ENCODE measurements at places on chromosomes 16 and 17.

DNA sequence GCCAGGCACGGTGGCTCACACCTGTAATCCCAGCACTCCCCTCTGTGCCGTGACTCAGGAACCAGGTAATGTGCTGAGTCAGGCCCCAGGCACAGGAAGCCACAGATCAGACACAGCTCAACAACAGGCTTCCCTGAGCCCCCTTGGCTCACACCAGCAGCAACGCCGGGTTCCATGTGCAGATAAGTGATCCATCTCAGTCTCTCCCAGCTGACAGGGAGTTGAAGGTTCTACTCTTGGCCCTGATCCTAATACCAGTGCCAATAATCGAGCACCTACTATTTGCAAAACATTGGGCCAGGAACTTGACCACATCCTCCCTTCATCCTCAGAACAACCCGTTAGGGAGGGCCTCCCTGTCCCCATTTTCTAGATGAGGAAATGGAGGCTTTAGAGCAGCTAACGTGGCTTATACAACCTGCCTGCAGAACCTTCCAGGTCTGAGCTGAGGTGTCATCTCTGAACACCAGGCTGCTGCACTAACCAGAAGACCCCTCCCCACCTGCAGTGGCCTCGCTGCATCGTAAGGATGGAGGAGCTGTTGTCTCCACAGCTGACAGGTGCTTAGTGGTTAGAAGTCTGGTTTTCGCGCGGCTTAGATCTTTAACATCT is 64.8 kb upstream of the AMZ2 start:
- peak; percentile 60 for DNase-seq

- no peak for DNase-seq
Measured at GRCh38 chr17:2869604-2870003, 73.4 kb downstream of the RAP1GAP2 start.

DNA sequence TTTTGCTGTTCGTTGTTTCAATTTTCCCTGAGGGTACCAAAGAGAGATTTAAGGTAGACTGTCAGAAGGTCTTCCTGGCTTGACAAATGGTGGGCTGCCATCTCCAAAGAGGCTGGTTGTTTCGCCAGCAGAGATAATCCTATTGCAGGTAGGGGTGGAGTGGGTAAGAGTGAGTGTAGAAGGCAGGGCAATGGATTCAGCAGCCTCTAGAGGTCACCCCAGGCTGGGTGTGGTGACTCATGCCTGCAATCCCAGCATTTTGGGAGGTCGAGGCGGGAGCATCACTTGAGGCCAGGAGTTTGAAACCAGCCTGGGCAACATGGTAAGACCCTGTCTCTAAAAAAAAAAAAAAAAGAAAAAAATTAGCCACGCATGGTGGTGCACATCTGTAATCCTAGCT is 34.6 kb downstream of the DCAKD start:
- no peak for DNase-seq

DNA sequence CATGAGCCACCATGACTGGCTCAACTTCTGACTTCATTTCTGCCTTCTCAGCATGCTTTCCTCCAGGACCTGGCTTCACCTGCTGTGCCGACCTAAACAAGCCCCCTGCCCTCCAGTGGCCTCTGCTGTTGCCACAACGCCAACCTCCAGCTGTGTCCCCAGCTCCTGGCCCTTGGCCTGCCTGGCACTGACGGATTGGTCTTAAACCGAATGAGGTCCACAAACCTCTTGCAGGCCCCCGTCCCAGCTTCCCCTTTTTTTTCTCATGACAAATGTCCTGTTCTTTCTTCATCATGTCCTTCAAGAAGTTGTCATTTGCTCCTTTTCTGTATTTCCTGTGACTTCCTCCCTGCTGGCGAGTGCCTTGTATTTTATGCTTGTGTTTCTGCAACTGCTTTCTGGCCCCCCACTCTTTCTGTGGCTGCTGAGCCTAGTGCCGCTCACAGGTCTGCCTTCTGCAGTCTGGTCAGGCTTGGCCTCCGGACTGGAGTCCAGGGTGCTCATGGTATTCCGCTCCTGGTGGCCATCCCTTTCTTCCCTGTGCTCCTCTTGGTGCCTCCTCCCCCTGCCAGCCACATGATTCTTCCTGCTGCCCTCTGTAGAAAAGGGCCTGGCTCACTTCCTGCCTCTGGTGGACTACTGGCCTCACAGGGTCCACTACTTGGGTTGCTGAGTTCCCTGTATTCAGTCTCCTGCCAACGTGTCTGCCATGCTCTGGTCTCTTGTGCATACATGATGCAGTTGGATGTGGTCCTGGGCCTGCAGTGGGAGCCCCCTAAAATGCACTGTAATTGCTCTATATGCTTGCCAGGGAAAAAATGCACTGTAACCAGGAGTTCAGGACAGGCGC is 2.9 kb downstream of the ATP6V0C start:
- no peak for DNase-seq

DNA sequence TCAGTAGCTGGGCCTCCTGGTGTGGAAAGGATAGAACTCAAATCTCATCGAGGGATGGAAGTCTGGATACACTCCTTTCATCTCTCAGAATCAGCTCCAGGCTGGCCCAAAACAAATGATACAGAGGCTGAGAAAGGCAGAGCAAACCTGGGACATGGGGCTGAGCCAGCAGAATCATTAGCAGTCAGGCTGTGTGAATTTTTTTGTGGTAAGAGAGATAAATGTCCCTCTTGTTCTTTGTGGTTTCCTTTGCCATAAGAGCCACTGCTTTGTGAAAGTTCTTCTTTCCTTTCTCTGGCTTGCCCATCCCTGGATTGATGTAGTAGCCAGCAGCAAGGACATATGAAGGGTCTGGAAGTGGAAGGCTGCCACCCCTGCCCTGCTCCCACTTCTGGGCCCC is 146.2 kb downstream of the CDH13 start:
- no peak for DNase-seq

GRCh38 chr17:68865584-68865983 is 89.6 kb downstream of the ABCA8 start:
- no peak for DNase-seq

DNA sequence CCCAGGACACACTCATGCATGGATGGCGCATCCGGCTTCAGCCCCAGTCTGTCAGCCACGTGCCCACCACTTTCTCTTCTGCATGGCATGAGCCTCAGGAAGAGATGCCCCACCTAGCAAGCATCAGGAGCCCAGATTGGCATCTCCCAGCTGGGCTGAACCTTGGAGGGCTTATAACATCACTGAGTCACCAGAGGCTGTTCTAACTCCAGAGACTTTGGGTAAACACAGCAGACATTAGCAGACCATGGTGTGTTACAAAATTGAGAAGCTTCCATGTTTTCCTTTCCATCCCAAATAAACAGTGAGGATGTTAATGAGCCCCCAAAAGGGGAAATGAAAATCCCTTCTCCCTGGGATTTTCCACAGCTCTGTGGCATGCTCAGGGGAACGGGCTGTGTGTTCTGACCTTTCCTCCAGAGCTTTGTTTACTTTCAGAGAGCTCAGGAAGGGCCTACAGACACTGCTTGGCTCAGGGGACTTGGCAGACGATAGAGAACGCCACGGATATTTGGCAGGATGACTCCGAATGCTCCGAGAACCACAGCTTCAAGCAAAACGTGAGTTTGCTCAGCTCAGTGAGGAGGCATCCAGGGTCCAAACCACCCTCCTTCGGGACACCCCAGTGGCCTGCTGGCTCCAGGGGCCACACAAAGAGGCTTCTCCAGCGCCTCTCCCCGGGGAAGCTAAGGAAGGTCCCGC is 16.5 kb downstream of the GLP2R start:
- DNase-seq, result no peak

- DNase-seq, result no peak
Measured at GRCh38 chr17:30599428-30600059, 122.3 kb downstream of the GOSR1 start.

DNA sequence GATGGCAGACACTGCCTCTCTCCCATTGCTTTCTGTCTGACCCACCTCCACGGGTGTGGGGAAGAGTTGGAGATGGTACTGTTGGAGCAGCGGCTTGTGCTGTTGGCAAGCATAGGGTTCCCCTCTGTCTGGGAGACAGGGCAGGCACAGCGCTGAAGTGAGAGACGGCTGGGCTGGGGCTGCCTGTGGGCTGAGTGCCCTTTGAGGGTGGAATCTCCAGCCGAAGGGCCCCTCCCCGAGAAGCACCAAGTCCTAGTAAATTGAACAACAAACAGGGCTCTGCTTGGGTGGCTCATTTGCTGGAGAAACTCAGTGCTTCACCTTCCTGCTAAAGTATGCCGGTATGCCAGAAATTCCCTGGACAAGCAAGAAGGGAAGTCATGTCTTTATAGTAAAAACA is 79.7 kb downstream of the KSR1 start:
- no peak for DNase-seq

DNA sequence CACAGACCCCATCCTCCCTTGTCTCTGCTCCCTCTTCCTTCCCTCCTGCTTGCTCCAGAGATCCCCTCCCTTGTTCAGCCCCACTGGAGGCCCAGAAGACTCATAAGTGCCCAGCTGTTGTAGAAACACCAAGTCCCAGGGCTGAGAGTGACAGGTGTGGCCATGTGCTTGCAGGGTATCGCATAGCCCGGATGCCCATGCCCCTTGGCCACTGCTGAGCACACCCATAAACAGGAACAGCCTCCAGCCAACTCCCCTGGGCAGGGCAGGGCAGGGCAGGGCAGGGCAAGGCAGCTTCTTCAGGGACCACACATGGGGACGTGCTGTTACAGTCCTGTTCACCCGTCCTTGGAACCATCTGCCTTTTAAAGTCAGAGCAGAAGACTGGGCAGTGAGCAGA is 2.0 kb downstream of the CACNG1 start:
- DNase-seq, result no peak

DNA sequence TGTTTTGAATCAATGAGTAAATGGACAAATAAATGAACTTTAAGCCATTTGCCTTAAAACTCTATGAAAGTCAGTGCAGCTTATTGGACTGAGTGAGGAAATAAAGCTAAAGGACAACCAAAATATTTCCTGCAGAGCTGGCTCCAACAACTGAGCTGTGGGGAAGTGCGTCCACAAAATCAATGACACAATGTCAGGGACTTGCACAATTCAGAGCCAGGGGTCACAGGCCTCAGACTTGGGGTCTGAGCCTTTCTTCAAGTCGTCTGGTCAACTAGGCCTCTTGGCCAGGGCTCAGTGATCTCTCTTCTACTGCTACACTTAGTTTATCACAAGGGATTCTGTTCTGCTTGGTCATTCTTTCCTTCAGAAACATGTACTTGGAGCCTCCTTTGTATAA is 26.2 kb upstream of the RHBDL3 start:
- no peak for DNase-seq

- DNase-seq, result no peak
Measured at GRCh38 chr16:76573281-76573680, 296.1 kb downstream of the CNTNAP4 start.

GRCh38 chr17:69123626-69124025 is 18.1 kb downstream of the ABCA6 start:
- no peak for DNase-seq

GRCh38 chr16:57544124-57544653 is 1.7 kb downstream of the ADGRG5 start:
- peak; percentile 57 for DNase-seq

DNA sequence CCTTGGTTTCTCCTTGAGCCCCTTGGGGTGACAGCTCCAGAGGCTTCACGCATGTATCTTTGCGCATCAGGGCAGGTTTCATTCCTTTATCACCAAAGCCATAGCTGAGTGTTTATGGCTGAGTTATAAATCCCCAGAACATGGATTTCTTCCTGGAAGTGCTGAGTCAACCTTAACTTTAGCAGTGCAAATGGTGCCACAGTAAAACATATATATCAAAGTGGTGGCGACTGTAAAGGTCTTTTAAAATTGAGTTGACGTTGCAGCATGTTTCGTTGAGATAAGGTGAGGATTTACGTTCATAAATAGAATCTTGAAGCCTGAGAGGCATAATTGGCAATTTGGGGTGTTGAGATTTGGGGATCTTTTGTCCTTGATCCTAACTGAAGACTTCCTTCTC is 214.1 kb downstream of the HS3ST4 start:
- no peak for DNase-seq

DNA sequence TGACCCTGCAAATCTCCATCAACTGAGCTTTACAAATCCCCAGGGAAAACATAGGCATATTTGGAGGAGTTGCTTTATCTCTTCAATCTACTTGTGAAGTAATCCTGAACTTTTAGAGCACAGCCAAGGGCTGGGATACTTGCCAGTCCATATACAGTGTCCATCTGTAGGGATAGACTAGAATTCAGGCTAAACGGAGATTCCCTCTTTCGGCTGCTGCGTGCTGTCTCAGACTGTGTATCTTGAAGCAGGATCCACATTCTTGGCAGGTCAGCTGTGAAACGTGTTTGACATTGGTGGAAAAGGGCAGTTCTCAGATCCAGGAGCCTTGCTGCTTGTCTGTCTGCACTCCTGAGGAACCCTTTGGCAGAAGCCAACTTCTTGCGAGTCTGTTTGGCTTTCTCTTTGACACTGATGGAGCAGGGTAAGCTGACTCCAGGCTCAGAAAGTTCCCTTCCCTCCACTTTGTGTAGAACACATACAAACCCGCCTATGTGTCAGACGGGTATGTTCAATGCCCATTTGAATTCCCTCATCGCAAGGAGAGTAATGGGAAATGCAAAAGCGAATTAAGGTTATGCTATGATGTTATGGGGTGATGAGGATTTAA is 221.8 kb downstream of the MAP2K4 start:
- DNase-seq, result no peak

DNA sequence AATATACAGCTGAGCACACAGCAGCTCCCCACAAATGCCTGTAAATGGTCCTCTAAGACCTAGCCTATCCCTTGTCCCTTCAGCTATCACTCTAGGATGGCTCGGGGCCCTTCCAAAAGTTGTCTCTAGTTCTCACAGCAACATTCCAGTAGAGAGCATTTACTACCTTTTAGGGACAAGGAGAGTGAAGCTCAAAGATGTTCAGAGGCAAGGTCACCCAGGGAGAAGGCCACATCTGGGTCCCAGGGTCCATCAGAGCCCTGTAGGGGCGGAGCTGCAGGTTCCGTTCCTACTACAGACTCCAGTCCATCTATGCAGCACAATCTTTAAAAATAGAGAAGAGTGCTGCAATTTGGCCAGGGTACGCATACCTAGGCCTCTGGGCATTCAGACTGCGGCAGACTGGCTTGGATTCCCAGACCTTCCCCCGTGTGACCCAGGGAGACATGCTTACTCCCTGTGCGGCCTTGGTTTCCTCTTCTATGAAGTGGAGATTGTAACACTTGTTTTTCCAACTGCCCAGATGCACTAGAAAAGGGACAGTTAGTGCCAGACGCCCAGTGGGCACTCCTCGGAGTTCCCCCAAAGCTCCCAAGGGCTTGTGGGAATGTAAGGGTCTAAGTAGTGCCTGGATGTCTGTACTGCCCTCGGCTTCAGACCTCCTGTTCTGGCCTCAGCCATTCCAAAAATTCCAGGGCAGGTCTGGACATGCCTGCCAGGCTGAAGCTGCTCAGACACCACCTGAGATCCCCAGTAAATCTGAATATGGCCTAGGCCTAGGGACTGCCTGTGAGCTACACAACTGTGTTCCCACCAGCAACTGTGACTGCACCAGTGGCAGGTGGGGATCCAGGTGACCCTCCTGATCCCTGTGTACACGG is 2.5 kb downstream of the SLC12A4 start:
- DNase-seq, result no peak

Measured in immature natural killer cell (primary cell).